CD8-positive, alpha-beta memory T cell (primary cell): ENCODE measurements at places on chromosomes 5 and 9.

DNA sequence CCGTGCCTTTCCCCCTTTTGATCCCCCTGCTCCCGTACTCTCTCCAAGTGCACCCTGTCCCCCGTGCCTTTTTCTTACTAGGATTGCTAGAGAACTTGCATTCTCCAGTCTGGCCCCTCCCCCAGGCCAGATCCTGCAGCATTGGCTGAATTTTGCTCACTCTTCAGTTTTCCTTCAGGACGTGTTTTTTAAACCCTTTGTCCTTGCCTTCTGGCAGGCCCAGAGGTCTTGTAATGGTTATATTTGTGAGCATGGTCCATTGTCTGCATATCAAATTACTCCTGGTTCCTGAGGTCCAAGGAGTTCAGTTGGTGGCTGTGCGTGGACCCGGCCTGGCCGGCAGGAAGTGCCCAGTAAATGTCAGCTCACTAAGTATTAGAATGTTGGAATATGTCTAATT is 606 bp downstream of the TBC1D13 start:
- no peak for DNase-seq

- DNase-seq, result no peak
These were observed 15.5 kb upstream of the BNC2 start for GRCh38 chr9:16885931-16886330.

DNA sequence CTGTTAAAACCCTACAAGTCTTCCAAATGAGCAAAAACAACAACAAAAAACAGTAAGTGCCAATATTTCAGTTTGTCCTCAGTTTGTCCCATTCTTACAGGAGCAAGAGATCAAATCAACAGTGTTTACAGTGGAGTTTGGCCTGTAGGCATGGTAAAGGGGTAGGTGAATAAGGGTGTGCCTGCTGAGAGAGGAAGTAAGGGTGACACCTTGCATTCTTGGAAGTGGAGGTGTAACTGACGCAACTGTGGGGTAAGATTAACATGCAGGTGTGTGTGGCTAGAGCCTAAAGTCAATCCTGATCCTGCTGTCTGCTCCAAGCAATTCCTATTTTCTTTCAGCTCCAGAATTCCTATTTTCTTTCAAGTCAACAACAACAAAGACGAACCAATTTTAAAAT is 43.4 kb downstream of the PFDN1 start:
- no peak for DNase-seq

- no peak for DNase-seq
These were observed 67.5 kb upstream of the PLPP6 start for GRCh38 chr9:4594545-4594944.

DNA sequence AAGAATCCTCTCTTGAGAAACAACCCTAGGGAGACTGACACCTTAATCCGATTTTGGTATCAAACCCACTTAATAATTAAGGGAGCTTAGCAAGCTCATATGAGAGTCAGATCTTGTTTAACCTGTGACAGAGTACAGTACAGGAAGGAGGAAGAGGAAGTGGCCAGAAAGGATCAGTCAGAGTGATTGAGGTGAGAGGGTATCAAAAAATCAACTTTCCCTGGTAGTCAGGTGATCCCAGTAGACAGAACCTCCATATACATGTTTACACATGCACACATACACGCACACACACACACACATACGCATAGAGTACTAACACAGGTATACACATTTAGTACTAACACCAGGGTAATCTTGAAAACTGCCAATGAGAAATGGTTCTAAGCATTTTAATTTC is 56.8 kb downstream of the GLIS3 start:
- no peak for DNase-seq

DNA sequence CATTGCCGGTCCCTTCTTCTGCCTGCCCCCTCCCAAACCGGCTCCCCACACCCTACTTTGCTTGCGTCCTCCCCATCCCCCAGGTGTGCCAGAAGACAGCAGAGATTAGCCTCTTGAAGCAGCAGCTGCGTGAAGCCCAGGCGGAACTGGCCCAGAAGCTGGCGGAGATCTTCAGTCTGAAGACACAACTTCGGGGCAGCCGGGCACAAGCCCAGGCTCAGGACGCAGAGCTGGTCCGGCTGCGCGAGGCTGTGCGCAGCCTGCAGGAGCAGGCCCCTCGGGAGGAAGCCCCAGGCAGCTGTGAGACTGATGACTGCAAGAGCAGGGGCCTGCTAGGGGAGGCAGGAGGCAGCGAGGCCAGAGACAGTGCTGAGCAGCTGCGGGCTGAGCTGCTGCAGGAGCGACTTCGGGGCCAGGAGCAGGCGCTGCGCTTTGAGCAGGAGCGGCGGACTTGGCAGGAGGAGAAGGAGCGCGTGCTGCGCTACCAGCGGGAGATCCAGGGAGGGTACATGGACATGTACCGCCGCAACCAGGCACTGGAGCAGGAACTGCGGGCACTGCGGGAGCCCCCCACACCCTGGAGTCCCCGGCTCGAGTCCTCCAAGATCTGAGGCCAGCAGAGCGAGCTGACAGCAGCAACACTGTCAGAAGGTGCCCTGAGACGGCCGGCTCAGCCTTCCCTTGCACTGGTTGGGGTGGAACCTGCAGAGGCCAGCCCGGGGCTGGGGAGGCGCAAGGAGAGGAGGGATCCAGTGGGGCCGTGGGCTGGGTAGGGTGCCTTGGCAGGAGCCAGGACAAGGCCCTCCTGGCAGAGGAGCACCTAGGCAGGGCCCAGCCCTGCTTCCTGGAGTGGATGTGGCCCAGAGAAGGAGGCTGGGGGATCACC is 8.3 kb downstream of the N4BP3 start:
- DNase-seq, result peak; percentile 38

DNA sequence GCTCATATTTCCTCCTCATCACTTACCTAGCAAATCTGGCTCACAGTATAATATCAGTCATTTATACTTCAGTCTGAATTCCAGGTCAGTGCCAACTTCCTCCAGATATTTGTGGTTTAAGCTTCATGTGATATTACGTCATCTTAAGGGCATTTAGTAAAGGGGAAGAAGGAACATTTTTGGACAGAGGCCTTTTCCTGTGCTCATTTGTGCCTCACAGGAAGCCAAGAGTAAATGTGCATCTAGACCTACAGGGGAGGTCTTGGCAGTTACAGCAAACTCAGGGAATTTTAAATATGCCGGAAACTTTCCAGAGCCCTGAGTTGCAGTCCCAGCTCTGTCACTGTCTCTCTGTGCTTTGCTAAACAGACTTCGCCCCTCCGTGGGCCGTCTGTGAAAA is 12.3 kb upstream of the KCNIP1 start:
- no peak for DNase-seq
